ENCODE measurements at places on chromosomes 1 and 21. TPM values are rescaled to one million over a fixed set of nuclear protein-coding genes. Genes with fewer than 3 reads are reported as not detected.

Gene SLC25A34
- 3.1 TPM for total RNA-seq

Gene OLIG2
- 44.0 TPM for total RNA-seq

- H3K4me1 ChIP-seq: no peaks in the 10 kb centered on the region
- no peak for DNase-seq
- no peak overlapping the region for H3K4me3 ChIP-seq
- no peaks in the 10 kb centered on the region for H3K36me3 ChIP-seq
- no peaks in the 10 kb centered on the region for H3K27me3 ChIP-seq
These were observed 660.7 kb downstream of the LMO4 start for GRCh38 chr1:87989346-87989745.

DNA sequence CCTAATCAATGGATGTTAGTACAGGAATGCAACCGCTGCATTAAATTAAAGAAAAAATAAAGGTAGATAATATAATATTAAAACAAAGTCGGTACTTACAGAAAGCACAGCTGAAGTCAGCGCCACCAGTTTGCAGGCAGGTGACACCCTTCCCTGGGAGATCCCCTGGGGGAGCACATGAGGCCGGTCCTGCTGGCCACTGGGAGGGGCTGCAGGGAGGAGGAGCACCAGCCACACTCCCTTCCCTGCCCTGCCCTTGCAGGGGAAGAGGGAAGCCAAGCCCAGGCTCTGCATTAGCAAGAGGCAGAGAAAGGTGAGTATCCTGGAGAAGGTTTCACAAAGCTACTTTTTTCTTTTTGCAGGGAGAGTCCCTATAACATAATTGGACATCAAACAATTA, 507.0 kb downstream of the AJAP1 start:
- no peaks in the 10 kb centered on the region for H3K27me3 ChIP-seq
- no peaks in the 10 kb centered on the region for H3K36me3 ChIP-seq
- no peaks in the 10 kb centered on the region for H3K4me1 ChIP-seq
- no peak for DNase-seq

DNA sequence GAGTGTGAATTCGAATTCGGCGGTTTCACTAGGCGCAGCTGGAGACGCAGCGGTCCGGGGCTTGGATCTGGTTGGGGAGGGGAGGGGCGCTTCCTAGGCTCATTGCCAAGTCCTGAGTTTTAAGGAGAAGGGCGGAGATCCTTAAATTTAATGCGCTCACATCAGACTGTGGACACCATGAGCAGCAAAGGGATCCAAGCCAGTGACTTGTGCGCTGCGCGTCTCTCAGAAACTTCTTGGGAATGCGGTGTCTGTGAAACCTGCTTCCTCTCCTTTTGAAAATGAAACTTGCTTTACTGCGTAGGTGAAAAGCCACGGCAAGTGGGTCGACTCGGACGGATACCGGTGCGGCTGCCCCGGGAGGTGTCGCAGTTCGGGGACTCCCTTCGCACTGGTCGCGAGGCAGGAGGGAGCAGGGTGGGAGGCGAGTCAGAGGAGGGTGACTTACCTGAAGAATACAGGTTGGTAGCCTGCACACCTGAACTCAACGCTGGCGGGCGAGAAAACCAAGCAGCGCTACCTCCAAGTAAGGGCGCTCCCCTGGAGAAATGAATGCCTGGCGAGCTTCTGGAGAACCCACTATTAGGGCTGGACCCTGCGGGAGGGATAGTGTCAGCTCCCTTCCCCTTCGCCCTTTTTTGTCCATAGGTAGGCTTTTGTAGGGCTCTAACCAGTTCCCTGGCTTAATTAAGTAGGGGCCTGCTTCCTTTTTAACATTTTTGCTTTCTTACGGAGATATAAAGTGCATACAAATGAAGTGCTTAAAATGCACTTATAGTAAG, 992 bp downstream of the TENT5C start:
- H3K36me3 ChIP-seq: no peaks in the 10 kb centered on the region
- no peak for DNase-seq
- peaks cover 30% of the 10 kb centered on the region for H3K27me3 ChIP-seq
- no peak overlapping the region for H3K27ac ChIP-seq
- H3K4me1 ChIP-seq: peaks cover 19% of the 10 kb centered on the region

GRCh38 chr1:26701266-26701994, 5.6 kb downstream of the ARID1A start:
- H3K36me3 ChIP-seq: peaks cover 2% of the 10 kb centered on the region
- H3K4me1 ChIP-seq: peaks cover 8% of the 10 kb centered on the region
- DNase-seq: no peak
- H3K27me3 ChIP-seq: no peaks in the 10 kb centered on the region
- H3K4me3 ChIP-seq: no peak overlapping the region
- H3K27ac ChIP-seq: no peak overlapping the region

Gene VWA1
- 11.4 TPM for total RNA-seq

Gene MMEL1
- total RNA-seq: 3.9 TPM

Gene C1orf167
- 4.7 TPM for total RNA-seq

Gene SFN
- 0.66 TPM for total RNA-seq

GRCh38 chr1:74430342-74430934, 82.0 kb downstream of the LRRC53 start:
- H3K27me3 ChIP-seq: no peaks in the 10 kb centered on the region
- no peak overlapping the region for H3K27ac ChIP-seq
- DNase-seq: no peak
- no peaks in the 10 kb centered on the region for H3K4me1 ChIP-seq

- no peak for DNase-seq
- no peak overlapping the region for H3K4me3 ChIP-seq
- no peaks in the 10 kb centered on the region for H3K27me3 ChIP-seq
- H3K27ac ChIP-seq: no peak overlapping the region
- peaks cover 97% of the 10 kb centered on the region for H3K36me3 ChIP-seq
- H3K4me1 ChIP-seq: peaks cover 6% of the 10 kb centered on the region
These were observed 32.9 kb upstream of the KDM4A start for GRCh38 chr1:43617011-43617410.

GRCh38 chr1:34052565-34052964, 112.5 kb downstream of the CSMD2 start:
- DNase-seq: peak; percentile 33
- no peak overlapping the region for H3K4me3 ChIP-seq
- no peaks in the 10 kb centered on the region for H3K36me3 ChIP-seq

Gene HCRTR1
- total RNA-seq: 0.94 TPM

Gene KCNJ9
- total RNA-seq: 2.3 TPM

GRCh38 chr1:115595279-115596079, 46.3 kb upstream of the VANGL1 start:
- H3K27me3 ChIP-seq: no peaks in the 10 kb centered on the region
- DNase-seq: peak; percentile 94
- H3K4me1 ChIP-seq: peaks cover 16% of the 10 kb centered on the region
- no peak overlapping the region for H3K4me3 ChIP-seq

Gene NBPF12
- total RNA-seq: 21.9 TPM

Gene VN1R5
- not detected for total RNA-seq

- DNase-seq: no peak
- no peaks in the 10 kb centered on the region for H3K27me3 ChIP-seq
- no peaks in the 10 kb centered on the region for H3K36me3 ChIP-seq
- peak overlapping the region; percentile 68 for H3K27ac ChIP-seq
These were observed 35.0 kb upstream of the ECE1 start for GRCh38 chr1:21325231-21325718.

- no peaks in the 10 kb centered on the region for H3K4me1 ChIP-seq
- no peaks in the 10 kb centered on the region for H3K36me3 ChIP-seq
- no peak overlapping the region for H3K4me3 ChIP-seq
- no peak overlapping the region for H3K27ac ChIP-seq
- no peaks in the 10 kb centered on the region for H3K27me3 ChIP-seq
These were observed 77.6 kb downstream of the SETD4 start for GRCh38 chr21:35982717-35983116.

Gene BTG2
- total RNA-seq: 37.1 TPM

- no peak overlapping the region for H3K27ac ChIP-seq
- no peak overlapping the region for H3K4me3 ChIP-seq
- H3K27me3 ChIP-seq: no peaks in the 10 kb centered on the region
- DNase-seq: no peak
These were observed 63.4 kb downstream of the USP1 start for GRCh38 chr1:62500210-62500609.

Gene RAVER2
- 27.1 TPM for total RNA-seq

Gene VAV3
- total RNA-seq: 13.6 TPM

- H3K4me3 ChIP-seq: no peak overlapping the region
- H3K4me1 ChIP-seq: no peaks in the 10 kb centered on the region
- H3K27me3 ChIP-seq: no peaks in the 10 kb centered on the region
- no peak for DNase-seq
- H3K27ac ChIP-seq: no peak overlapping the region
- H3K36me3 ChIP-seq: peaks cover 79% of the 10 kb centered on the region
These were observed 44.8 kb downstream of the PCNT start for GRCh38 chr21:46368533-46369285.

Gene MROH7
- total RNA-seq: 10.1 TPM

DNA sequence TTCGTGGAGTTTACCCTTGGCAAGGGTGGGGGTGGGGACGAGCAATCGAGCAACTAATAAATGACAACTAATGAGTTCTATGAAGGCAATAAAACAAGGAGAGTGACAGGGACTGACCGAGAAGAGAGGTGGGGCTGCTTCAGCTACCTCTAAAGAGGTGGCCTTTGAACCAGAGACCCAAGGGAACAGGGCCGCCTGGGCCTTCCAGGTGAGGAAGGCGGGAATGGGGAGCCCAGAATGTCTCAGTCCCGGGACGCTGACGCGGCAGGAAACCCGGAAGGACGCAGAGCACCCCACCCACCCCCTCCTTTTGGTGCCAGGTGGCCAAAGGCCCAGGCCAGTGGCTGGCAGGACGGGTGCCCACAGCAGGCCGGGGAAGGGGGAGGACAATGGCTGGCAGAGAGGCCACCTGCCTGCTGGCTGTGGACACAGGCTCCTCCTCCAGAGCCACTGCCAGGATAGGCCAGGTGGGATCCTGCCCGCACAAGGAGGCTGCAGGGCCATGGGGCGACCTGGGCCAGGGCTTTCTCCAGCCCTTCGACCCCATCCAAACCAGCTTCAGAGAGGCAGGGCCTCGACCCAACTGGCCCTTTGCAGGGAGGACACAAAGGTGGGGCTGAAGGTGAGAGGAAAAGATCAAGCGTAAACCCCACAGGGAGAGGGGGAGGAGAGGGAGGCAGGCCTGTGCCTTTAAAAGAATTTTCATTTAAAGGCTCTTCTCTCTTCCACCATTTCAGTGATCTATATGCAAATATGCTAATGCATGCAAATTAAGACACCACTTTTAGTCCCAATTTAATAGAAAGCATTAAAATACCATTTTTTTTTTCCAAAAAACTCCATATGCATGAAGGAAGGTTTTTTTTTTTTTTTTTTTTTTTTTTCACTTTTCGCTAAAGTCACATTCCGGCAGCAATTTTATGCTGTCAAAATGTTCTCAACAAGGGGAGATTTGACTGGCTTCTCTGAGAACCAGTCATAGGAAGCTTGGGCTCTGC, 58.1 kb downstream of the CASZ1 start:
- H3K36me3 ChIP-seq: no peaks in the 10 kb centered on the region
- H3K27ac ChIP-seq: no peak overlapping the region
- H3K4me3 ChIP-seq: no peak overlapping the region

DNA sequence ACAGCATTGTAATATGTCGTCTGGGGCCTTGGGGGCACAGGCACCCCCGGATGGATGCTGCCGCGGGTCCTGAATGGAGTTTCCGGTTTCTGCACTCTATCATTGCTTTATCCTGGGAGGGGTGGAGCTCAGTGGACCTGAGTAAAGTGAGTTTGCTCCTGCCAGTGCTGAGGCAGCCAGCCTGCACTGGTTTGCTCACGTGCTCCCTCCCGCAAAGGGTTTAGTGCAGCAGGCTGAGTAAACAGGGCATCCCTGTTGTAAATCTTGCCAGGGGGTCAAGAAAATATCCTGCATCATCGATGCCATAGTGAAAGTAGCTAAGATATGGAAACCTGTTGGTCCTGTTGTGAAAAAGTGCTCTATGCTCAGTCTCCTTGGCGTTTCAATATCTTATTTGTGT, 85.6 kb upstream of the BRINP3 start:
- no peaks in the 10 kb centered on the region for H3K4me1 ChIP-seq
- no peak overlapping the region for H3K27ac ChIP-seq
- no peak overlapping the region for H3K4me3 ChIP-seq
